HFF-Myc (cell line): ENCODE measurements at places on chromosomes 16 and 17.
A peak's percentile ranks its signal among the peaks of the same experiment; 100 is the strongest.

GRCh38 chr17:56826611-56827414, 6.9 kb downstream of the C17orf67 start:
- no peak for DNase-seq

DNA sequence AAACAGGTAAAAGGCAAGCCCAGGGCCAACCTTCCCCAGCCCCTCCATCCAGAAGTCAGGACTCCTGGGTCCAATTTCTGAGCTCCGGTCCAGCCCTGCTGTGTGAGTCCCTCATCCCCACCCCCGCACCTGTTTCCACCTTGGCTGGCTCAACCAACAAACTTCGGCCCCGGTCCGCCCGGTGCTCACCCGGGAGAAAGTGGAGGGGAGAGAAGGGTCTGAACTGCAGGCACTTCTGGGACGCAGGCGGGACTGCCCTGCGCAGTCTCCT, 541 bp downstream of the RHBDF2 start:
- DNase-seq = no peak

DNA sequence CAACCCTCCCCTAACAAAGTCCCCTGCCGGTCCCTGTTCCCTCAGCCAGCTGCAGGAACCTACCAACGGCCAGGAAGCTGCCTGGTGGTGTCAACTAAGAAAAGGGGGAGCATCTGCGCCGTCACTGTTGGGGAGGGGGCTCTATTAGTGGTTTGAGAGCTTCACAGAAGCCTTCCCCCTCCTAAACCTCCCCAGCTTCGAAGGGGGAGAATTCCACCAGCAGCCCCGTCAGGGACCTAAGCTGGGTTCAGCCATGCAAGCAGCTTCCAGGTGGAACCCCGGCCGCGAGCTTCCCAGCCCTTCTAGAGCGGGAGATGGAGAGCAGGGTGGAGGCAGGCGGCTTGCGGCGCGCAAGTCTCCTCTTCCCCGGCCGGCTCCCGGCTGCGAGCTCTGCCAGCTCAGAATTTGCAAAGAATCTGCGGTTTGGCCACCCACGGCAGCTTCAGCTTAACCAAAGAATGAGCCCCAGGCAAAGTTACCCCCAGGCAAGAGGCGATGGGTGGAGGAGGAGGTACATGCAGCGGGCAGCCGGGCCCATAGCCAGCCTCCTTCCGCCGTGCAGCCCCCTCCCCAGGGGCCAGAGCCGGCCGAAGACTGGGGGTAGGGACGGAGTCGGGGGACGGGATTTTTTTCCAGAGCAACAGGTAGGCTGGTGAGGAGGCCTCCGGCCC, 33.7 kb downstream of the DDX19A start:
- peak; percentile 47 for DNase-seq

DNA sequence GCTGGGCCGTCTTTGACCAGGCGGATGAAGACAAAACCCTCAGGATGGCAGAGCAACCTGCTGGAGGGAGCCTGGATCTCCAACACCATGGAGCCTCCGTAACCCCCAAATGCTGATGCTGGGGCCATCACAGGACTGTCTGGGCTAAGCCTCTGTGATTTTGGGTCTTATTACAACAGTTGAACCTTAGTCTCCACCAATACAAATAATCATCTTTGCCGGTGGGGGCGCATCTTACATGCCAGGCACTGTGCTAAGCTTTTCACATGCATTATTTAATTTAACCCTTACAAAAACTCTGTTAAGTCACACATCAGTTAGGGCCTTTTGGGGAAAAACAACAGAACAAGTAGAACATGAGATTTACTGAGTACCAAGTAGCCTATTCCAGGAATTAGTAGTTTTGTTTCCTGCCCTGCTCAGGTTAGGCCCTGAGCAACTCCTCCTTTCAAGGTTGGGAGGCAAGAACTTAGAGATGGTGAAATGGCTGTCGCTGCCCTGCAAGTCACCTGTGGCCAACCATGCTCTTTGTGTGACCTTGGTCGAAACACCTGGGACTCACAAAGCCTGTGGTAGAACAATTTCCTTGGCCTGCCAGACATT, 8.9 kb upstream of the ITGAM start:
- DNase-seq = no peak

DNA sequence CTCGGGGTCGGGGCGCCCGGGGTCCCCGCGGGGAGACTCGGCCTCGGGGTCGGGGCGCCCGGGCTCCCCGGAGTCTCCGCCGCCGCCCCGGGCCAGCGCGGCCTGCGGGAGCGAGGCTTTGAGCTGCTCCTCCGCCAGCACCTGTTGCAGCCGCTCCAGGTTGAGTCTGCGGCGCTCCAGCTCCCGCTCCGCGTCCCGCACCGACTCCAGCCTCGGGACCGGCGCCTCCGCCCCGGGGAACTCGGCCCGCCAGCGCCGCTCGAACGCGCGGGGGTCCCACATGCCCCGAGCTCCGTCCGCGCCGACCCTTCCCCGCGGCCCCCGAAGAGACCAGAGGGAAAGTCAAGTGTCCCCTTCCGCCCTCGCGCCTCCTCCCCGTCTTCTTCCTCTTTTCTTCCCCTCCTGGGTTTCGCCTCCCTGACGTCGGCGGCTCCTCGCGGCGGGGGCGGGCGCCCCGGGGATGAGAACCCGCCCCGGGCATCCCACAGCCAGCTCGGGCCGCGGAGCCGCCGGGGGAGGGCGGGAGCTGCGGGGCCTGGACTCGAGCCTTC, 40.8 kb upstream of the BHLHA9 start:
- no peak for DNase-seq

GRCh38 chr16:53745086-53745485, 41.1 kb downstream of the FTO start:
- DNase-seq = no peak

DNA sequence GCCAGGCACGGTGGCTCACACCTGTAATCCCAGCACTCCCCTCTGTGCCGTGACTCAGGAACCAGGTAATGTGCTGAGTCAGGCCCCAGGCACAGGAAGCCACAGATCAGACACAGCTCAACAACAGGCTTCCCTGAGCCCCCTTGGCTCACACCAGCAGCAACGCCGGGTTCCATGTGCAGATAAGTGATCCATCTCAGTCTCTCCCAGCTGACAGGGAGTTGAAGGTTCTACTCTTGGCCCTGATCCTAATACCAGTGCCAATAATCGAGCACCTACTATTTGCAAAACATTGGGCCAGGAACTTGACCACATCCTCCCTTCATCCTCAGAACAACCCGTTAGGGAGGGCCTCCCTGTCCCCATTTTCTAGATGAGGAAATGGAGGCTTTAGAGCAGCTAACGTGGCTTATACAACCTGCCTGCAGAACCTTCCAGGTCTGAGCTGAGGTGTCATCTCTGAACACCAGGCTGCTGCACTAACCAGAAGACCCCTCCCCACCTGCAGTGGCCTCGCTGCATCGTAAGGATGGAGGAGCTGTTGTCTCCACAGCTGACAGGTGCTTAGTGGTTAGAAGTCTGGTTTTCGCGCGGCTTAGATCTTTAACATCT, 64.8 kb upstream of the AMZ2 start:
- no peak for DNase-seq

DNA sequence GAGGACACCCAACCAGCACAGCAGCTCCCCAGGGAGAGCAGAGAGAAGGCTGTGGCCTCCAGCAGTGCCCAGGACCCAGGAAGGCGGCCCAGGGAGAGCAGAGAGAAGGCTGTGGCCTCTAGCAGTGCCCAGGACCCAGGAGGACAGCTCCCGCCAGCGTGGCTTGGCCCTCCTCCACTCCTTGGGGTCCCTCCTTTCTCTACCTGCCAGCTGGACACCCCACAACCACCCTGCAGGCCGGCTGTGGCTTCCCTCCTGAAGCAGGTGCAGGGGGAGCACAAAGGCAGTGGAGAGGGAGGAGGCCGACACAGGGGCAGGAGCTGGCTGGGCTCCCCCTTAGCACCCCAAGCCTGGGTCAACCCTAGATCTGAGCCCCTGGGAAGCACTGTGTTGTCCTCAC, 54.1 kb upstream of the FASN start:
- DNase-seq = no peak
